ENCODE measurements at places on chromosomes 5 and 9. TPM values are rescaled to one million over a fixed set of nuclear protein-coding genes. Genes with fewer than 3 reads are reported as not detected.

DNA sequence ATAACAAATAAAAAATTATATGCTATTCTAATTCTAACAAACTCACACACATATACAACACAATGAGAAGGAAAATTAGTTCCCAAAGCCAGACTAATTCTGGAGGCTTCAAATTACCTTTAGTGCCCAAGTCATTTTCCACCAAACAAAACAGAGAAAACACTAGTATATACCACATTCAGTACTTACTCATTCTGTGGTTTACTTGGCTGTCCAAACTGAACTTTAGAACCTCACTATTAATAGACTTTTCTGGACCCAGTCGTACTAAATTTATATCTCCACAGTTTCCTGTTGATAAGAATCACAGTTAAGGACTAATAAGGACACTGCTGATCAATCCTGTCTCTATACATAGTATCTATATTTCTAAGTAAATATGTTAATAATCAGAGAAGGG lies 66.4 kb downstream of the SETX start:
- peak; percentile 83 for DNase-seq

DNA sequence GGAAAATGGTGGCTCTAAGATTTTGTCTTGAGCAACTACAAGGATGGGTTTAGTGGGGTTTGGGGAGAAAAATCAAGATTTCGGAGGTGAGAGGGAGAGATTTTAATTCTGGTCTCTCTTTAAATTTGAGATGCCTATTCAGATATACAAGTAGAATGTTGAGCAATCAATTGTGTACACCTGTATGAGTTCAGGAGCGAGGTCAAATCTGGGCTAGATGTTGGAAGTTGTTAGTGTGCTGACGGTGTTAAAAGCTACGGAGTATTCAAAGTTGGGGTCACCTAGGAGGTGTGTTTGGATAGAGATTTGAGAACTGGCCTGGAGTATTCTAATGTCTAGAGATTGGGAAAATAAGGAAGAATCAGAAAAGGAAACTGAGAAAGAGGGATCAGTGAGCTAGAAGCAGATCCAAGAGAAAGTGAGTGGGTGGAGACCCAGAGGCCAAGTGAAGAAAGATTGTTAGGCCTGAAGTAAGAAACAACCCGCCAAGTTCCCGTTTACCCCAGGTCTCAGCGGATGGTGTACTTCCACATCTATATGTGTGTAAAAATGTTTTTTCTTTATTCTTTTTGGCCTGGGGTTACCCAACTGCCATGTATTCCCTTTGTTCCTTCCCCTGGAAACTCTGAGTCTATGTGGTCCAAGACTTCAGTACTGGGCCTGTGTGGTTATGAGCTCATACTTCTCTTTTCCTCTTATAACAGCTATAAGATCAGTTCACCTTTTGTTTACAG lies 11.9 kb upstream of the ARHGAP26 start:
- DNase-seq: no peak

- DNase-seq: no peak
Observed at GRCh38 chr5:29758986-29759421, 1434.5 kb upstream of the CDH6 start.

- DNase-seq: peak; percentile 31
Observed at GRCh38 chr9:84300271-84300670, 40.3 kb downstream of the SLC28A3 start.

DNA sequence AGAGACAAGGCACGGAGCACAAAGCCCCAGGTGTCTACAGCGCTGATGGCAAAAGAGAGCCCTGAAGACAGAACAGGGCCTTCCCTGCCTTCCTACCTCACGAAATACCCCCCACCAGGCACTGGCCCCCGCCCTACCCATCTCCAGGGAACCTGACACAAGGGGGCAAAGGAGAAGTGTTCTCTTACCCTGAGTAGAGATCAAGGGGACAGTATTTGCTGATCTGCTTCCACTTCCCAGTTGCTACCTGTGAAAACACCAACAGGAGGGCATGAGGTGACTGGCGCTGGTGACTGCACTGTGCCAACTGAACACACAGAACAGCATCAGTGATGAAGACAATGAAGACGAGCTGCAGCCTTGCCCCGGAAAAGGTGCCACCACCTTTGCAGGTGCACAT lies 27.4 kb downstream of the IPPK start:
- no peak for DNase-seq

DNA sequence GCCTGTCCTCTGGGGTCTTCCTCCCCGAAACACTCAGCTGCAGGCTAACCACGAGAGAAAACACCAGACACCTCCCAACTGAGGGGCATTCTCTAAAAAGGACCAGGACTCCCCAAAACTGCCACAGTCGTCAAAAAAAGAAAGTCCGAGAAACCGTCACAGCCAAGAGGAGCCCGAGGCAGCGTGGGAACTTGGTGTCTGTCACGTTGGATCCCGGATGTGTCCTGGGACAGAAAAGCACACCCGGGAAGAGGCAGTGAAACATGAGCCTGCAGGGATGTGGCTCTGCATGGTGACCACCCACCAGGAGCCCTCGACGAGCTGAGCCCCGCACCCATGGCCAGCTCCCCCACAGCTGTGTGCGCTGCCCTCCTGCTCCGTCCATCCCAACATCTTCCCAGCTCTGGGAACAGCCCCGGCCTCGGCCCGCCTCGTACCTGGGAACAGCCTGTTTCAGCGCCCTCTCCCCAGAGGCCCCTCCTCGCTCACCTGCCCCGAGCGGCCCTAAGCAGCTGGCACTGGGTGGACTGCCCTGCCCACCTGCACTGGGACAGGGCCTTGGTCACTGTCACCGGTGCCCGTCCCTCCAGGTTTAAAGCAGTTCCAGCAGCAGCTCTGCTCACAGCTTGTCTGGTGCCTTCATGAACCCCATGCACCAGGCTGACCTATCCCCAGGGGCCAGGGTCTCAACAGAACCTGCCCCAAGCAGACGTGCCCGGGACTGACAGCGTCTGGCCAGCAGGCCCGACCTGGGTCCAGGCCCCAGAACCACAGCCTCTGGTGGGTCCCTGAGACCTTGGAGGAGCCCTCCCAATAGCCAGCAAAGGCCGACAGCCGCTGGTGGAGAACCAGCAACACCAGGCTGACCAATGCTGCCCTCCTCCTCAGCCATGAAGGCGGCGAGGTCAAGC lies 10.9 kb downstream of the SLC12A7 start:
- DNase-seq: no peak

GRCh38 chr9:108972186-108972585 lies 38.0 kb downstream of the ABITRAM start:
- no peak for DNase-seq

GRCh38 chr5:154159343-154159742 lies 31.2 kb upstream of the GALNT10 start:
- DNase-seq: peak; percentile 8

DNA sequence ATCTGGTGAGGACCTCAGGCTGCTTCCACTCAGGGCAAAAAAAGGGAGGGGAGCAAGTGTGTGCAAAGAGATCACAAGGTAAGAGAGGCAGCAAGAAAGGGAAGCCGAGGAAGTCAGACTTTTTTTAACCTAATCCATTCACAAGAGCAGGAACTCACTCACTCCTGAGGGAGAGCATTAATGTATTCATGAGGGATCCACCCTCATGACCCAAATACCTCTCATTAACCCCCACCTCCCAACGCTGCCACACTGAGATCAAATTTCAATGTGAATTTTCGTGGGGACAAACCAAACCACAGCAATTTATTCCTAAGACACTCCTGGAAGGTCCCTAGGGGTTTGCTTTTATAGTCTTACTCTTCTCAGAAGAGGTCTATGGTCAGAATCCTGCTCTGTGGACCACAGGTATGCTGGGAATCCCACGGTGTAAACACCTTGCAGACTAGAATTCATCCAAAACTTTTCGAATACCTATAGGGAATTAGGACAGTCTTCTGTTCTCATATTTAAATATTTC lies 108.7 kb downstream of the HSD17B3 start:
- no peak for DNase-seq

GRCh38 chr5:129541648-129542251 lies 81.7 kb downstream of the ADAMTS19 start:
- DNase-seq: peak; percentile 4

- DNase-seq: peak; percentile 51
Observed at GRCh38 chr5:181223729-181224389, 778 bp downstream of the TRIM41 start.

GRCh38 chr5:178667101-178667500 lies 40.3 kb upstream of the CLK4 start:
- no peak for DNase-seq

- DNase-seq: no peak
Observed at GRCh38 chr5:53552561-53552960, 7.9 kb upstream of the NDUFS4 start.

- DNase-seq: peak; percentile 79
Observed at GRCh38 chr9:92482329-92482728, at the start of gene ASPN. Gene ASPN (minus strand): TSS chr9:92482506.

GRCh38 chr5:151721812-151722391 lies 35.2 kb upstream of the SPARC start:
- no peak for DNase-seq

DNA sequence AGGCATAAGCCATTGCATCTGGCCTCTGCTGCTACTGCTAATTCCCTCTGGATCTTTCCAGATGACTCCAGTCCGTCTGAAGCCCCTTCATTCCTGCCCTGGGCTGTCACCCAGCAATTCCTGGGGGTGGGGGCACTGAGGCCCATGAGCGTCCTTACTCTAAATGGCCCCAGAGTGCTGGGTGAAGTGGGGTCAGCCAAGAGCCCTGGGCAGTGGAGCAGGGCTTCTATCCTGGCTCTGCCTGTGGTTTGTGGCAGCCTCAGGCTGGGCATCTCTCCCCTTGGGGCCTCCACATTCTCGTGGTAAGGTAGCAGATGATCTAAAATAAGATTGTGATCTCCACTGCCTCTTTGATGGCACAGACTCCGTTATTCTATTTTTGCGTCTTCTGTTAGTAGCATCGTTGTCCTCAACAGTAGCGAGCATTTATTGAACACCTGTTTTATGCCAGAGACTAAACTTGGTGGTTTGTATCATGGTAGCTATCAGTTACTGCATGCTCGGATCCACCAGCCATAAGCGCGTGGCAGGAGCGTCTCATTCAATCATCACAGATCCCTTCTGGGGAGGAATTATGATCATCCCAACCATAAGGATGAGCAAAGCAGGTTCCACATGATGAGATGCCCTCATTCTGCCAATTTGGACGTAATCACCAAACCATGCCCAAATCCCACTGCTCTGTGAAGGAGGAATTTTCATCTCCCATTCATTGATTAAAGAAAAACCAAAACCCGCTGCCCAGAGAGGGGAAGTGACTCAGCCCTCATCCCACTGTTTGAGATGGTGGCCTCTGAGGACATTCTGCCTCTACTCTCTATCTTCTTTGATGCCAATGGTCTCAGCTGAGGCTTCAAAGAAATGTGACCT lies 21.9 kb upstream of the DUSP1 start:
- DNase-seq: no peak

- peak; percentile 50 for DNase-seq
Observed at GRCh38 chr5:80961376-80962281, 1.5 kb downstream of the RASGRF2 start.

GRCh38 chr5:174759091-174759490 lies 34.7 kb downstream of the MSX2 start:
- no peak for DNase-seq

GRCh38 chr5:106818552-106818951 lies 852.2 kb downstream of the EFNA5 start:
- no peak for DNase-seq

DNA sequence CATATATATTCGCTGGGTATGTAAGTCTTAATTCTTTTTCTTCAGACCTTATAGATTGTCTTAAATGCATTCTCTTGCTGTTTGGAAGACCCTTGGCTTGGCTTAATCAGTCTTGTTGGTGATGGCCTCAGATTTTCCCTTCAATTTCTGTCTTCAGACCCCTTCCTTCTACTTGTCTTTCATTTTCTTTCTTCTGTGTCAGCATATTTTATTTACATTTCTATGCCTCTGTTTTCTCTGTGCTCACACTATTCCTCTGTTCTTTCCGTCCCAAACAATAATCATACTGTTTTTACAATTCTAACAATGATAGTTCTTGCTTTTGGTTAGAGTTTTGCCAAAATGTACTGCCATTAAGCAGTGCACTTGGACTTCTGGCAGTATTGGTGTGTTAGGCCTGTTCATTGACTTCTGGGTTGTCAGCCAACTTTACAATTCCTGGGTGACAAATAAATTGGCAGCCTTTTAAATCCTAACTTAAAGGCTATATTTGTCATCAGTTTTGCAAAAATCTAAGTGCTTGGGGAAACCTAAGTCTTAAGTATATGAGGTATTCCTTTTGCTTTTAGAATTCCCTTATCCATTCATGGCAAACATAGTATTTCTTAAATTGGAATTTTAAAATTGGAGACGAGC lies 8.0 kb downstream of the SRFBP1 start:
- peak; percentile 67 for DNase-seq

- peak; percentile 91 for DNase-seq
Observed at GRCh38 chr5:33997331-33997983, 10.4 kb downstream of the AMACR start.

DNA sequence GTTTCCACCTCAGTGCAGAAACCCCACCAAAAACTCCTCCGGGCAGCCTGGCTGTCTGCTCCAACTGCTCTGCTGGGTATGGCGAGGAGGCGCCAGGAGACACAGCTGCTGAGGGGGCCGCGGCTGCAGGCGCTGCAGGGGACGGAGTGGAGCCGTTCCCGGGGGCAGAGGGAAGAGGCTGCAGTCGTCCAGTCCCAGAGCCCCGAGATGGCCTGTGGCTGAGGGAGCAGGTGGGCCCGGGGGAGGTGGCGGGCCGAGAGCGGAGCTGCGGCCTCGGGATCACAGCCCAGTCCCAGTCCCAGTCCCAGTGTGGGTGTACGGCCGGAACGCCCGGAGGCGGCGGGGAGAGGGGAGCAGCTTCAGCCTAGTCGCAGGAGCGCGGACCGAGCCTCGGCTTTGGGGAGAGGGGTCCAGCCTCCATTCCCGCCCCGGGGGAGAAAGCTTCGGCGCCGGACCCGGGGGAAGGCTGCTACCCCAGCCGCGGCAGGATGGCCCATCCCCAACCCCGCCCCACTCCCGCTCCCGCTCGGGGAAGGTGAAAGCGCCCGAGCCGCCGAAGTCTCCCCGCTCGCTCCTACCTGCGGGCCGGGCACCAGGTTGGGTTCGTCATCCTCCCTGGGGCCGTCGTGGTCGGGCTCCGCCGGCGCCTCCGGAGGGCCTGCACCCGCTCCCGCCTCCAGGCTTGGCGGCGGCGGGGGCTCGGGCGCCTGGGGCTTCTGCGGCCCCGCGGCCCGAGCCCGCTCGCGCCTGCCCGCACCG lies 513 bp downstream of the FAM193B start:
- no peak for DNase-seq

- peak; percentile 20 for DNase-seq
Observed at GRCh38 chr9:101307524-101308213, 77.1 kb downstream of the BAAT start.

The DMGDH gene
- total RNA-seq: 7.7 TPM

The CCL28 gene
- total RNA-seq: 2.8 TPM

The PCDHGA7 gene
- 6.8 TPM for total RNA-seq

The SV2C gene
- not detected for total RNA-seq

The SLC1A3 gene
- total RNA-seq: 3.1 TPM

The ASS1 gene
- 223 TPM for total RNA-seq

The HMCN2 gene
- under 0.01 TPM for total RNA-seq

The ZNF883 gene
- total RNA-seq: 6.2 TPM

The C5orf52 gene
- not detected for total RNA-seq

The DND1 gene
- total RNA-seq: under 0.01 TPM

Measured in fibroblast of lung (primary cell).